ENCODE measurements at places on chromosomes 2 and 18.

GRCh38 chr2:17070711-17071110 is 405.1 kb upstream of the CYRIA start:
- DNase-seq: no peak

GRCh38 chr2:19120181-19120580 is 238.2 kb downstream of the OSR1 start:
- DNase-seq: no peak

DNA sequence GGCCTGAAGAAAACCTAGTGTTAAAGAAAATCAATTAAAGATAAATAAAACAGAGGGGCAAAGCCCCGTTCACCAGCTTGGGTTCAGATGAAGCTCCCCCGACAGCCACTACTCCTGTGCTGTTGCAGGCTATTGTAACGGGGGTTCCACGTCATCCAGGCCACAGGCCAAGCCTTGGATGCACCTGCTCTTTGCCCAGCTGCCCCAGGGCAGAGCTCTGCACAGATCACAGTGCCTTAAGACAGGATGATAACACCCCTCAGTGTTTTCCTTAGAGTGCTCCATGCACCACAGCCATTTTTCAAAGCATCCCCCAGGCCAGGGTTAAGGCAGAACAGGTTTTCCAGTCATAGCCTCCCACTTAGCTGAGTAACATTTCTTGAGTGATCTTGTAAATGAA is 32.0 kb downstream of the FASTKD2 start:
- DNase-seq: no peak

GRCh38 chr18:36578871-36579710 is 249.7 kb downstream of the TPGS2 start:
- DNase-seq: no peak

DNA sequence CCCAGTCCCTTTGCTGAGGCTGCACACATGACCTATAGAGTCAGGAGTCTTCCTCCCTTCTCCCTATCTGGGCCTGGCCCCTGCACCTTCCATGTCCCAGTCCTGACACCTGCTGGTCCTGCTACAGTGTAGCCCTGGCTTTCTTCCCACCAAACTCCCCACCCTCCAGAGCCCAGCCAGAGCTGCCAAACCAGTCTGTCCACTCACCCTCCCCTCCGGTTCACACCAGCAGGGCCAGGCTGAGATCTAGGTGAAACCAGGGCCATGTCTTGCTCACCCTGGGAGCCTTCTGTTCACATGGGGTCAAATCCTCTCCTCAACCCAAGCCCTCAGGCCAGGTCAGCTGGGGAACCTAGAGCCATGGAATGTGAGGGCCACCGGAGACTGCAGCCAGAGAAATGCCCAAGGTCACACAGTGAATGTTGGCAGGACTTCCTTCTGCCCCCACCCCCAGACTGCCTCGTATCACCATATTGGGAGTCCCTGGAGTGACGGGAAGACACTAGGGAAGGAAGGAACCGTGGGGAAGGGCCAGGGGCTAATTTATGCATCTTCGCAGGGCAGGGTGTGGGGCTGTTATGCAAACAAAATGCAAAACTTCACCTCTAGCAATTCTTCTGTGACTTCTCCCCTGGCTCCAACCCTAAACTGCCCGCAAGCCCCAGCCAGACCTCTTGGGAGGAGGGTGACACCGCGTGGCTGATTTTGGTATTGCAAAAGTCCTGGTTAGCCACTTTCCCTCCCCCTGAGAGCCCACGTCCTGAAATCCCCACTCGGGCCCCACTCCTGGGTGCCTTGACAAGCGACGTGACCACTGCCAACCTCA is 14.6 kb downstream of the TNS1 start:
- DNase-seq: no peak

GRCh38 chr18:65415098-65415497 is 335.7 kb upstream of the CDH7 start:
- no peak for DNase-seq

GRCh38 chr2:229090225-229090624 is 180.9 kb downstream of the PID1 start:
- no peak for DNase-seq

- DNase-seq: no peak
These were observed 82.9 kb downstream of the ZCCHC2 start for GRCh38 chr18:62605685-62606084.

Measured in cerebellar nuclear complex (tissue), 1 donor.